ENCODE measurements at places on chromosomes 6 and 20.

GRCh38 chr6:44404022-44404714 is 16.7 kb downstream of the CDC5L start:
- no peak for DNase-seq

GRCh38 chr6:38234934-38235682 is 404.6 kb downstream of the BTBD9 start:
- no peak for DNase-seq

DNA sequence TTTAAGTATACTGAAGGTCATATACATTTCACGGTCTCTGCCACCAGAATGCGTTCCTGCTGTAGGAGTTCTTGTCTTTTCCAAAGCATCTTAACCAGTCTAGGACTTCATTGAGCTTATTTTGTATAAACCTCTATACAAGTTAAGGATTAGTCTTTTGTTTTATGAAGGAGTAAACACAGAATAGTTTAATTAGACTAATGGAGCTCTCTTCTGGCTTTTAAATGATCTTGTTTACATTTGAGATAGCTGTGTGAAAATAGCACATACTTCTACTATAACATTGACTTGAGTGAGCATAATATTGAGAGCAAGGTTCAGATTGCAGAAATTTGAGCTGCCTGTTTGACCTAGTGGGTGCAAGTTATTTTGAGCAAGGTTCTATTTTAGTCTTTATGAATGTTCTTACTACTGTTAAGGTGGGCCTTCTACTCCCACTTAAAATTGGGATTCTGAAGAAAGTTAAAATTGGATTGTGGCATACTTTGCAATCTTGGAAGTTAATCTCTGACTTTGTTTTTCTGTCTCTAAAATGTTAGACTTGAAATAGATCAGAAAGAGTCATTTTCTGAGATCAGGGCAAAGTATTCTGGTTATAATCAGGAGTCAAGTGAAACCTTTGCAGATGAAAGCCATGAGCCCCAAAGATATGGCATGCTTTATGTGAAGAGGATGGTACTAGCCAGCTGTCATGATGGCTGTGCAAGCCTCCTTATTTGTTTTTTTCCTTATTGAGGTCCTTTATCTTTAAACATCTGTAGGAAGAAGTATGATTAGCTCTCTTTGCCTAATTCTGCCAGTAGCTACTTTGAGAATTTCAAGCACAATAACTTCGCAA is 41.8 kb downstream of the RPRD1B start:
- no peak for DNase-seq

GRCh38 chr6:108287373-108287772 is 7.5 kb upstream of the AFG1L start:
- no peak for DNase-seq

GRCh38 chr6:44868335-44868668 is 459.8 kb upstream of the RUNX2 start:
- DNase-seq, result no peak

- DNase-seq, result no peak
Observed at GRCh38 chr6:114586298-114586697, 243.5 kb upstream of the HS3ST5 start.

GRCh38 chr20:9635750-9636149 is 121.4 kb downstream of the LAMP5 start:
- DNase-seq, result no peak

Measured in activated T-helper 1 cell treated with anti-CD3 and anti-CD28 coated beads, Interleukin-2, amount 50 U/mL, for 16 hours (primary cell).